ENCODE measurements at places on chromosomes 3 and 15. TPM values are rescaled to one million over a fixed set of nuclear protein-coding genes. Genes with fewer than 3 reads are reported as not detected.

Gene IL17RB
- 0.13 TPM for total RNA-seq

Gene SPTBN5
- 3.0 TPM for total RNA-seq

Gene ATP2B2
- not detected for total RNA-seq

Gene MYO5C
- 2.4 TPM for total RNA-seq

Gene MUC13
- not detected for total RNA-seq

Gene ACTL6A
- 41.5 TPM for total RNA-seq

Gene SERINC4
- not detected for total RNA-seq

Gene PIF1
- total RNA-seq = 3.9 TPM

Gene HYAL1
- 0.17 TPM for total RNA-seq

Gene TP63
- total RNA-seq = 286 TPM

Gene GOLGA8K
- not detected for total RNA-seq

Gene PCSK6
- 1.7 TPM for total RNA-seq

Gene PLA2G4F
- 2.0 TPM for total RNA-seq

Gene CADPS
- not detected for total RNA-seq

Gene DUOX1
- 15.0 TPM for total RNA-seq

Gene SLC28A2
- total RNA-seq = not detected

Gene CCK
- not detected for total RNA-seq

Gene GABRR3
- not detected for total RNA-seq
